Breast epithelium (tissue), 4 donors: ENCODE measurements at places on chromosomes 1 and 21. TPM values are rescaled to one million over a fixed set of nuclear protein-coding genes. Genes with fewer than 3 reads are reported as not detected.

The UCK2 gene
- 13.6 TPM for total RNA-seq

The TEDDM1 gene
- not detected for total RNA-seq

The PUSL1 gene
- 22.0 TPM for total RNA-seq

The ZNF593OS gene
- total RNA-seq, result not detected

The HES2 gene
- not detected for total RNA-seq

The AGMAT gene
- total RNA-seq, result 0.32 TPM

The GBP7 gene
- total RNA-seq, result not detected
